Kidney (tissue), 22 donors: ENCODE measurements at places on chromosomes 3 and 15. TPM values are rescaled to one million over a fixed set of nuclear protein-coding genes. Genes with fewer than 3 reads are reported as not detected.

DNA sequence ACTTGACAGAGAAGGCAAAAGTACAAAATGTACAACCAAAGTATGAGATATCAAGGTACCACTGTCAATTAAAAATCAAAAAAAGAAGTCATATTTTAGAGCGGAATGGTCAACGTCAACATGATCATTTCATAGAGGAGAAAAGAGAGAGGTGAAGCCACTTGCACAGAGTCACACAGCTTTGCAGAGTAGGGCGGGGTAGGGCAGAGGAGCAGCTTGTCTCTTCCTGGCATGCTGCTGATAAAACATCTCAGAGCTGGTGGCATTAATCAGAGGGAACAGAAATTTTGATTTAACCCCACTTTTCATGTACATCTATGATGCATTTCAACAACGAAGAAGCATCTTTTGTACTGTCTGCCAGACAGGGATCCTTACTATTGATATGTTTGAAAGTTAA is 5.2 kb upstream of the IGF1R start:
- no peak for DNase-seq

The MRPS25 gene
- 89.2 TPM for polyA plus RNA-seq

The MRAS gene
- 30.9 TPM for polyA plus RNA-seq

DNA sequence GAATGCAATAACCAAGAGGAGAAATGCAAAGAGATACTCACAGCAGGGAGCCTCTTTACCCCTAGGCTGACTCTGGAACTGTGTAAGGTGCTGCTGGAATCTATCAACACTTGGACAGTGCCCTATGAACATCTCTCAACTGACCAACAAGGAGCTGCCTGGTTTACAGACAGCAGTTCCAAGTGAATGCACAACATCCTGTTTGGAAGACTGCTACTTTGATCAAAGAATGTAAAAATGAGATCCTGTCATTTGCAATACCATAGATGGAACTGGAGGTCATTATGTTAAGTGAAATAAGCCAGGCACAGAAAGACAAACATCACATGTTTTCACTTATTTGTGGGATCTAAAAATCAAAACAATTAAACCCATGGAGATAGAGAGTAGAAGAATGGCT is 136.3 kb downstream of the IMPG2 start:
- no peak for DNase-seq

GRCh38 chr15:87686841-87687522 is 569.6 kb downstream of the NTRK3 start:
- DNase-seq, result no peak

GRCh38 chr3:153601374-153601853 is 439.4 kb downstream of the RAP2B start:
- no peak for DNase-seq

GRCh38 chr3:59601486-59601885 is 551.7 kb upstream of the CFAP20DC start:
- DNase-seq, result no peak

The EPHA6 gene
- polyA plus RNA-seq, result not detected

DNA sequence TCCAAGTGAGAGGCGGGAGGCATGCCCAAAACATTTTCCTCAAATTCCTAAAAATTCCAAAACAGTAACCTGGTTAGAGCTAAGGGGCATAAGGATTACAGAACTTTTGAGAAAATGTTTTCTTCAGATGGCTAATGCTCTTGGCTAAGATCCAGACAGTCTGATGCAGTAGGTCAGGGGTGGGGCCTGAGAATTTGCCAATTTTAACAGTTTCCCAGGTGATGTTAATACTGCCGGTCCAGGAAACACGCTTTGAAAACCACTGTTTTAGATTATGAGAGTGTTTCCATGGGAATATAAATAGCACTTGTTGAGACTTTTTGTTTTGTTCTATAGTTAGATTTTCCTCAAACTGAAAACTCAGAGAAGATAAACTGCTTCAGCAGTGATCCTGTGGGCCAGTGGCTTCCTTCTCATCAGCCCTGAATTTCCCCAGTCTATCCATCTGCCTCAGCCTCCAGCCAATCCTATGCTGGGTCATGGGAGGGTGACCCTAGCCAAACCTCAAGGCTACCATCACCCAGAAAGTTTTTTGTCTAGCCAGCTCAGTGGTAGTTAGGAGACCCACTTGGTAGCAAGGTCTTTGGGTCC is 71.6 kb upstream of the ACP3 start:
- peak; percentile 23 for DNase-seq

DNA sequence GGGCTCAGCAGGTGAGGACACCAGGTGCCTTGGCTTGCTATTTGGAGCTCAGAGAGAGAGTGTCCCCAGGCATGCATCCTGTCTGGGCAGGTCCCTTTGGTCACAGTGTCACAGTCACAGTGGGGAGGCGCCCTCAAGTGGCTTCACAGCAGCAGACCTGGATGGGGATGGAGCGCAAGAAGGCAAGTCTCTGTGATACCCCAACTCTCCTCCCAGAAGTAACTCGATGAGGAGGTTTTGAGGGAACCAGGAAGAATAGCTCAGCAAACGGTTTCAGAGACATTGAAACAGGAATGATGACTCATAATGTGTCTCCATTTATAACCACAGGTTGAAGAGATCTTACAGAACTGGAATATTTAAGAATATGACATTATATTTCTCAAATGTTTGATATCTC is 66.5 kb upstream of the SH3GL3 start:
- DNase-seq, result peak; percentile 62

- no peak for DNase-seq
Observed at GRCh38 chr15:28922707-28923012, 36.9 kb downstream of the APBA2 start.

DNA sequence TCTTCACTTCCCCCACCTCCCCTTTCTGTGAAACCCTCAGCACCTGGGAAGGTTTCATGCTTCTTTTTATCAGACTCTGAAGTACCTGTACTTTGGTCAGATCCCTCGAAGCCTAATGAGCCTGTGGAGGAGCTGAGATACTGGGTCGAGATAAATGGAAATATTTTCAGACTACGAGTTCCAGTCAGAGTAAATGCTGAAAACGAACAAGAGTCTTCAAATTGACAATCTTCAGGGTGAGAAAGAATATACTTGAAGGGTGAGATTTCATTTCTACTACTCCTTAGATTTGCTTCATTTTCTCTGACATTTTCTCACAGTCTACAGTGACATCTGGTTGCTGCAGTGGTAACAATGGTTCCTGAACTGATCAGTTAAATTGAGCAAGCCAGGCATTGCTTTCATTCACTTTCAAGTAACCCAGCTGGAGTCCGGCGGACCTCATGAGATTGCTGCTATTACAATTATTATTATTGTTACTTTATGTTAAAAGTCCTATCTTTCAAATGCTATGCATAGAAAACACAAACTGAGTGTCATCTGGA is 337.2 kb downstream of the VGLL3 start:
- DNase-seq, result no peak

DNA sequence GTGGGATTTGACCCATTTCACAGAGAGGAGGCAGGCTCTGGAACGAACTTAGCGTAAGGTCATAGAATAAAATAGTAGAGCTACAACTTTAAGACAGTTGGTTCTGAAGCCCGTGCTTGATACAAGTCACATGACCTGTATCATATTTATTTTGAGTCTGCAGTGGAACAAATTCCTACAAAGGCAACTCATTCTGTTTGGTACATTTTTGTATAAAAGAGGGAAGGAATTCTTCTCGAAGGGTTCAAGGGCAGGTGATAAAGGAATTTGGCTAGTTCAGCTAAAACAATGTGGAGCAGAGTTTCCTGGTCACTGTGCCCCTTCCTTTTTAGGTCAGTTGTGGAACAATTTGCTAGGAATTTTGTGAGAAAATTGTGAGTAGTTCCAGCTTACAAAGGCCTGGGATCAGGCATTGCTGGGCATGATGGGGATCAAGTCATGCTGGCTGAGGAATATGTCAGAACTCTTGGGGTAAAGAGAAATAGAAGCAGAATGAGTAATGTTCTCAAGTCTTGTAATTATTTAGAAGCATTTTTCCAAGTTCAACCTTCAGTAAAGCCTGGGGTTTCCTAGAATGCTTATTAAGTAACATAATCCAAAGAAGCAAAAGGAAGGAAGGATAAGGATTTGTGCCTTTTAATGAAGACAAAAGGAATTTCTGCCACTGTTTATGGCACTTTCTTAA is 19.1 kb downstream of the USP3 start:
- no peak for DNase-seq

The FBXW12 gene
- polyA plus RNA-seq, result not detected

GRCh38 chr3:154953538-154953937 is 126.6 kb upstream of the MME start:
- DNase-seq, result no peak

GRCh38 chr3:12952343-12953200 is 111.2 kb upstream of the RPL32 start:
- DNase-seq, result no peak
